Lung (tissue), 17 donors: ENCODE measurements at places on chromosomes 4 and X.

GRCh38 chr4:138393886-138394610 lies 151.9 kb upstream of the SLC7A11 start:
- DNase-seq: no peak

- no peak for DNase-seq
Observed at GRCh38 chr4:20832826-20833225, 132.6 kb downstream of the PACRGL start.

- no peak for DNase-seq
Observed at GRCh38 chr4:875818-876423, 50.0 kb upstream of the CPLX1 start.

- DNase-seq: no peak
Observed at GRCh38 chr4:94305466-94306225, 37.0 kb downstream of the HPGDS start.

GRCh38 chr4:121654738-121655137 lies 42.0 kb downstream of the ANXA5 start:
- DNase-seq: no peak

DNA sequence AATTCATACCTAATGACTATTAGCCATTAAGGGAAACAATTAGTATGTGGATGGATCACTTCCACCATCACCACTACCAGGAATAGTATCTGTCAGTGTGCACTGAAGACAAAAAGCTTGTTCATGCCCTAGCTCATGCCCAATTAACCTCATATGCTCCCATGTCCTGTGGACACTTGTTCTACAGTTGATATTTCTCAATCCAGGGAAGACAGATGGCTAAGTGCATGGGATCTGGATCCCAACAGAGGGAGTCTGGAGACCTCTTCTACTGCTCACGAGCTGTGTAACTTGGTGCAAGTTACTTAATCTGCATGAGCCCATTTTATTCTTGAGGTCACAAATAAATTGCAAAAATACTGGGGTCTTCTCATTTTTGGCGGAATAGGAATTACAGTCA lies 23.7 kb downstream of the AMOT start:
- no peak for DNase-seq

DNA sequence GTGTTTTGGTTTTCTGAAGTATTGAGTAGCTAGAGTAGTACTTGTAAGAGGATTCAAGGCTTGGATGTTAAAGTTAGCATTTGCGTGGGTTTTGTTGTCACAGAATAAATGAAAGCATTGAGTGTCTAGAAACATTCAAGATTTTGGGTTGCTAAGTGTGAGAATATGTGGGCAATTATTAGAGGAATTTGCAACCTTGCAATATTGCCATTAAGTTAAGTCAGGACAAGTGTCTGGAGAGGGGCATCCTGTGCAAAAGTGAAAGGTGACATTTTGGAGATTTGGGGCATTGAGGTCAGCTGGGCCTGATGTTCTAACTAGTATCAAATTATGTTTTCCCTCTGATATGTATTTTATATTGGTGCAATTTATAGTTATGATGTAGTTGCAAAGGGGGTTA lies 533.9 kb upstream of the GRID2 start:
- no peak for DNase-seq

GRCh38 chr4:3829956-3830773 lies 64.0 kb downstream of the ADRA2C start:
- no peak for DNase-seq

- no peak for DNase-seq
Observed at GRCh38 chr4:115850799-115851509, 737.5 kb upstream of the NDST4 start.

GRCh38 chr4:181752516-181752915 lies 490.7 kb upstream of the TENM3 start:
- DNase-seq: no peak

GRCh38 chr4:173398779-173399415 lies at the start of gene SCRG1:
Gene SCRG1, minus strand, starts transcription at chr4:173399116. Its CDS starts 7,702 bp downstream, at chr4:173391414.
- DNase-seq: peak; percentile 18

DNA sequence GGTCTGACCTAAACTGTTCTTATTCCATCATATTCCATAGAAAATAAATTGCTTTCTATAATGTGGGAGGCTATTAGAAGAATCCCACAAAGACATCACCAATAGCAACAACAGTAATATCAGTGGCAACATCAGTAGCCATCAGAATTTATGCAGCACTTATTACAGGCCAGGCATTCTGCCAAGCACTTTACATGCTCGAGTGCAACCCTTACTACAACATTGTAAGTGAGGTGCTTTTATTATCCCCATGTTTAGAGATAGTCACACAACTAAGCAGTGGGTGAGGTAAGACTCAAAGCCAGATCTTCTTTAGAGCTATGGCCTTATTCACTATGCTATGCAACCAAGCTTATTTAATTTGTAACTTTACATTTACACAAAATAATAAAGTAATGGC lies 317.1 kb upstream of the BMP3 start:
- no peak for DNase-seq

- DNase-seq: no peak
Observed at GRCh38 chr4:104971462-104971861, 175.2 kb upstream of the TET2 start.

DNA sequence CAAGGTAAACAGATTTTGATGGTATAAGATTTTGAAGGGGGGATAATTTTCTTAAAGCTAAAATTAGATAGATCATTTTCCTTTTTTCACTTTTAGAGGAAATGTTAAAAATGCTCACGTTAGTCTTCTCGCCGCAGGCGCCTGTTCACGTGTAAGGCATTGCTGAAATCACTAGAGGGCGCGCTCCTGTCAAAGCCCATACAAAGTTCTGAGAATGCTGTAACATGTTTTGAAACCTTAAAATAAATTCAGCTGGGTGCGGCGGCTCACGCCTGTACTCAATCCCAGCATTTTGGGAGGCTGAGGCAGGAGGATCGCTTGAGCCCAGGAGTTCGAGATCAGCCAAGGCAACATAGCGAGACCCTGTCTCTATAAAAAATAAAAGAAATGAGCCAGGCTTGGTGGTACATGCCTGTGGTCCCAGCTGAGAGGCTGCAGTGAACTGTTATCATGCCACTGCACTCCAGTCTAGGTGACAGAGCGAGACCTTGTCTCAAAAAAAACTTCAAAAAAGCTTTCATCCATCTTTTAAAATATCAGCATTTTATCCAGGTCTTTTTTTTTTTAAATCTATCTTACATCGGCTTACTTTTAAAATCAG lies 138.0 kb downstream of the RBMX2 start:
- peak; percentile 24 for DNase-seq

GRCh38 chrX:70292788-70293187 lies 2.9 kb downstream of the KIF4A start:
- no peak for DNase-seq

GRCh38 chr4:3462321-3462789 lies 751 bp upstream of the DOK7 start:
- no peak for DNase-seq

DNA sequence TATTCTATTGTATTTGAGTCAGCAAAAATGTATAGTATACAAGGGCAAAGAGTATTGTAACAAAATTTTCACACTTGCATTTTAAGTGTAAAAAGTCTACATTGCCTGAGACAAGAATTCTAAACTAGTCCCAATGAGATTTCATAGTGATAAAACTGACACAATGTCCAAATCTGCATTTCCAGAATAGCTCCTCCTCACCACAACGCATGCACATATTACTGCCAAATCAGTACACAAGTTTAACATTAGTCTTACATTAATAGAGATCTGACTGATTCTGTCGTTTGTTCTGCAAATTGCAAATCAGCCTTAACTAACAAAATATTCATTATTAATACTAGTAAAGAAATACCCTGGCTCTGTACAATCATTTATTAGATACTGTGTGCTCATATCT lies 222.2 kb upstream of the NEIL3 start:
- no peak for DNase-seq

- DNase-seq: peak; percentile 33
Observed at GRCh38 chr4:141077611-141078225, 55.6 kb downstream of the RNF150 start.

GRCh38 chr4:39820186-39820585 lies 122.2 kb downstream of the UBE2K start:
- DNase-seq: no peak

GRCh38 chr4:121741751-121742150 lies 23.2 kb downstream of the SMIM43 start:
- peak; percentile 84 for DNase-seq

DNA sequence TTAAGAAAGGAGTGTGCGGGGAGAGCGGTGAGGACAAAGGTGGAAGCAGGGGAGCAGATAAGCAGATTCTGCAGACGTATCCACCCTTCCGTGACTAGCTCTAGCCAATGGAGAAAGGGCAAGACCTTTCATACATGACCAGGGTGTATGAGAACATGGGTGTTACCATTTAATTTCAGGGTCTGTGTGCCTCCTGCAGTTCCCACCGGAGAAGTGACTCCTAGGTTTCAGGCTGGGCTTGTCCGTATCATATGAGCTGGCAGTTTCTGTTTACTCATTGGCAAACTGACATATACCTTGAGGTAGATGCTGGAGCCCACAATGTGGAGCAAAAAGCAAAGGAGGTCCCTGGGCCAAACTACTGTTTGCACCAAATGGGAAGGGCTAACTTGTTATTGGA lies 6.8 kb downstream of the RBM47 start:
- DNase-seq: no peak

- no peak for DNase-seq
Observed at GRCh38 chrX:115696039-115696438, 135.1 kb downstream of the PLS3 start.

DNA sequence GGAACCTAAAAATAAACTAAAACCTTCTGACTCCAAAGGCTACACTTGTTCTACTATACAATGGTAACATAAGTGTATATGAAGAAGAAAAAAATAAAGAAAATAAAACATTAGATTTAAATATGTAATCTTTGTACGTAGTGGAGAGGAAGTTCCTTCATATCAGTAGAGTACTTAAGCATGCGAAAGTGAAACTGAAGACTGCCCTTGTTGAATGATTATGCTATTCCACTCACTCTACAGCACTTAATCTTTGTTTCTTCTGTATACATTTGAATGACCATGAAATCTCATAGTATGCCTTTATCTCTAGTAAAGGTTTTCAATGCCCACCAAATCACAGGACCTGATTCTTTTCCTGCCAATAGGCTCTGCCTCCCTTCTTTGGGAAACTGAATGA lies 78.9 kb downstream of the NDST3 start:
- DNase-seq: no peak

- peak; percentile 47 for DNase-seq
Observed at GRCh38 chrX:96692890-96693289, 8.2 kb downstream of the DIAPH2 start.

DNA sequence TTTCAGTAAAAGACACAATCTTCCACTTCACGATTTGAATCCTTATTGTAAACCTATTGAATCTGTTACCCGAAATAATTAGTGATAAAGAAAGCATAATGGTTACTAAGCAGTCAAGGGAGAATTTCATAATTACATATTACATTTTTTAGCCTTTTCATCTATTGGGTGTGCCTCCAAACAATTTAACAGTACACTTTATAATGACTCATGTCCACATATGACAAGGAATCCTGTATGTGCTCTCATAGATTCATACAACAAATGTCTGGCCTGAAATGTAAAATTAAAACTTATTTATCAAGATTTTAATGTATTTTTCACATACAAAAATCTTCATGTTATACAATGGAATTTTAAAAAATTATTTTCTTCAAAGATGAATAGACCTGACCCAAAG lies 39.4 kb downstream of the PPP3CA start:
- no peak for DNase-seq

GRCh38 chr4:83732114-83732635 lies 196.3 kb downstream of the GPAT3 start:
- no peak for DNase-seq

GRCh38 chrX:154370300-154371016 lies 4.0 kb downstream of the FLNA start:
- DNase-seq: peak; percentile 70

DNA sequence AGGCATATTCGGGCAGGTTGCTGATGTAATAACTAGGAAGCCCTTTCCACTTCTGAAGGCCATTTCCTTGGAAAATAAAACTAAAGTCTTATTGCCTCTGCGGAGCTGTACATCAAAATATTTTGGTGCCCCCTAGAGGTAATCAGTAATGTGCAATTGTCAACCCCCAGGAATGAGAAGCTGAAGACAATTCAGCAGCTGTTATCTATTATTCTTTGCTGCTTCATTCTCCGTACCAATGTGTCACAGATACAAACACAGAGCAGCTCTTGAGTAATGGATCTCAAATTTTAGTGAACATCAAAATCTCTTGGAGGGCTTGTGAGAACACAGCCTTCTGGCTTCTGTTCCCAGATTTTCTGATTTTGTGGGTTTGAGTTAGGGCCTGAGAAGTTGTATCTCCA lies 3.5 kb upstream of the SLIT2 start:
- no peak for DNase-seq

DNA sequence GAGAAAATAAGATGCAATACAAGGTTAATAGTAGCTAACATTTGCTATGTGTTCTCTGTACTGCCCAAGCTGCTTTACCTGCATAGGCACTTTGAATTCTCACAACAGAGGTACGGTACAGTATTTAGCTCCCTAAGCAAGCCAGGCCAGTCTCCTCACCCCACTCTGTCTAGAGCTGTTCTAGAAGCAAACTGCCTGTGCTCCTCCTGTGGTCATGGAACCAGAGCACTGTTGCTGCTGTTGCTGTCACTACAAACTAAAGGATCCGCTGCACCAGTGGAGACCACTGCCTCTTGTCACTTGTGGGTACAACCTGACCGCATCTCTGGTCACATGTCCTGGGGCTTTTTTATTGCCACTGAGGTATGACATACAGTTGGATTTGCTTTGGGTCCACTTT lies 19.6 kb downstream of the ZNF330 start:
- no peak for DNase-seq

DNA sequence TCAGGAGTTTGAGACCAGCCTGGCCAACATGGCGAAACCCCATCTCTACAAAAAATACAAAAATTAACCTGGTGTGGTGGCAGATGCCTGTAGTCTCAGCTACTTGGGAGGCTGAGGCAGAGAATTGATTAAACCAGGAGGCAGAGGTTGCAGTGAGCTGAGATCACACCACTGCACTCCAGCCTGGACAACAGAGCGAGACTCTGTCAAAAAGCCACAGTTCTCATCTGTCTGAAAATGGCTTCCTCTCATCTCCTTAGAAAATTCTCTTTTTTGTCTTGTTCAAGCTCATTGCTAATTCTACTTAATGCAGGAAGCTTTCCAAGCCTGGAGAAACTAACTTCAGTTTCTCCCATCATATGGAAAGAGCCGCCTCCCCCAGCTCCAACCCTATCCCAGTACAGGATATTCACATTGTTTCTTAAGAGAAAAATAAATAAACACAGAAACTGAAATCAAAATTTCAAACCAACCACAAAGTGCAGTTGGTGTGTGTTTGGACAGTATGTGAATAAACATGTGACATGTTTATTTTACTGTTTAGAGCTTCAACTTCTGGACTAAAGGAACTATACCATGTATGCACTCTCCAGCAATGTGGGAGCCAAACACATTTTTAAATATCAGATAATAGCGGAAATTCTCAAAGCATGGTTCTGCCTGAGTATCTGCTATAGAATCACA lies 55.0 kb upstream of the GAB1 start:
- peak; percentile 93 for DNase-seq

GRCh38 chrX:129617420-129617819 lies 37.3 kb downstream of the APLN start:
- DNase-seq: no peak
